ENCODE measurements at places on chromosomes 4 and X.
A peak's percentile ranks its signal among the peaks of the same experiment; 100 is the strongest.

DNA sequence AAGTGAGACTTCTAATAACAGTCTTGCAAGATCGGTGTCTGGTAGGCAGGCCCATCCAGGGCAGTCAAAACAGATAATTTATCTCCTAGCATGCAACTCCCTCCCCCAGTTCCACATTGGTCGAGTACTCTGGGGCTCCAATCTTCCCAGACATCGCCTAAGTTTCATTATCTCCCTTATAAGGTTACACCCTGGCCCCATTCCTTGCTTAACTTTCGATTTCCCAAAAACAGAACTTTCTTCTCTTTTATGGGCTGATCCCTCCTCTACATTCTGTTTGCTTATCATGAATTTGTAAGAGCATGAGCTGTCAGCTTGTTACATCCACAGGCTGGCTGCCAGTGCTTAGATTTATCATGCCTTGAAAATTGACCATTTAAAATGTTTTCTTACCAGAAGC lies 471.3 kb downstream of the TECRL start:
- ATAC-seq: no peak

DNA sequence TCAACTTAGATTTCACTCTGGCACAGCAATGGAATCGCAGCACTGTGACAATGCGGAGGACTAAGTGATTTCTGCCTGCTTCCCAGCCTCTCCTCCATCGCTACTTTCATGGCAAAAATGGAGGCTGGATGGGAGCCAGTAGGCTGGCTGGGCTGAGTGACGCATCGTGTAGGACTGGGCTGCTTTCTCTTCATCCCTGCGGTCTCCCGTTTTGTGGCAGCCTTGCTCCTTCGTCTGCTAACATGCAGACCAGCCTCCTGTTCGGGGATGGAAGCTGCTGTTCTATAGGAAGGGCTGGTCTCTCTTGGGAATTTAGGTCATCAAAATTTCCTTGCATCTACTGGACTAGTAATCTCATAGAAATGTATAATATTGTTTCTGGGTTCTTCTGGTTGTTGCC lies 15.8 kb upstream of the RGS12 start:
- no peak for ATAC-seq

DNA sequence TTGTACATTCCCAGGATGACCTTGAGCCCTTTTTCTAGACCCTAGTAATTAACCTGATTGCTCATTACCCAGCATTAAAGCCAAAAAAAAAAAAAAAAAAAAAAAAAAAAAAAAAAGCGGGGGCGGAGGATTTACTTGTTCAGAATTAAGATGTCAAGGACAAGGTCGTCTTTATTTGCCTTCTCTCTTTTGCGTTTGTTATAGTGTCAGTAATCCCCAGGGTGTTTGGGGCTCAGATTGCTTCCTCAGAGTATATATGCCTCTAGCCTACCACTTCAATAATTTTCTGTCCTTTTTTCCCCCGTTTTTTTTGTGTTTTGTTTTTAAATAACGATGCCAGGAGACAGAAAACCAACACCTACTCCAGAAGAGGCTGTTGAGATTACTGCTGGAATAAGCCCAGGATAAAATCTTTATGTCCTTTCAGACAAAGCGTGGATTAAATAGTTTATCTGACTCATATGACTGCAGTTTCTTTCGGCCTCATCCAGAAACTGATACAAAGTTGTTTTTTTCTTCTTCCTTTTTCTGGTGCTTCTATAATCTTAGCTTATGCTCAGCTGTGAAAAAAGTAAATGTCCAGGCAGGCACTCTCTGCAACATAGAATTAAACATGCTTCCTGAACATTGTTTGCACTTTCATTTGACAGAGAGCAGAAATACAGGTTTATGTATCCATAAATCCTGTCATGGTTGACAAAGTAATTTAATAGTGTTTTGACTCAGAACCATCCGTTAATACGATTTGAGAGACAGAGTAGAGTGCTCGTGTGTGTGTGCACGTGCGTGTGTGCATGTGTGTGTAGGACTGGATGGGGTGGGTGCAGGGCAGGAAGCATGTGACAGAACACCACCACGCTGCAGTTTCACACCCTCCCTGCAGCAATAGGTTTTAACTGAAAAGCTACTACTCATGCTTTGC lies 138.6 kb downstream of the AFF1 start:
- peak; percentile 88 for ATAC-seq

- ATAC-seq: peak; percentile 58
Measured at GRCh38 chrX:74382613-74383012, 38.7 kb upstream of the SLC16A2 start.

- ATAC-seq: no peak
Measured at GRCh38 chrX:633985-634958, 3.7 kb downstream of the SHOX start.

DNA sequence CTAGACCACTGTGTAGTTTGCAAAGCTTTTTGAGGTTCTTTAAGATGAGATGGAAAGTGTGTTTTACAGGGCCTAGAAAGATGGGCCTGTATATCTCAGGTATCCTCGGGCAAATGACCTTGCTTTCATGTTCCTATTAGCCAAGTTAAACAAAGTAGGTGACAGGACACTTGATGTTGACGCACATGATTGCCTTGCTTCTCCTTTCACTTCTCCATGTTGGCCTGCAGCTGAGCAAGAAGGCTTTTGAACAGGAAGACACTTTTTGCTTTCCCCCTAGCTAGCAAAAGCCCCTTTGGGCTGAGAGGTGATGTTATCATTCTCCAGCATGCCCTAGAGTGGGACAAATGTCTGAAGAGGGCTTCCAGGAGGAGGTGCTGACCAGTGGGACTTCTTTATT lies 202.1 kb downstream of the GPC3 start:
- ATAC-seq: no peak

- peak; percentile 31 for ATAC-seq
Measured at GRCh38 chrX:129755779-129756650, 17.2 kb downstream of the XPNPEP2 start.

Measured in activated CD4-positive, CD25-positive, alpha-beta regulatory T cell treated with anti-CD3 and anti-CD28 coated beads, Interleukin-2, amount 50 U/mL, for 24 hours (primary cell).